Esophagus squamous epithelium (tissue), 5 donors: ENCODE measurements at places on chromosomes 6 and 20.

DNA sequence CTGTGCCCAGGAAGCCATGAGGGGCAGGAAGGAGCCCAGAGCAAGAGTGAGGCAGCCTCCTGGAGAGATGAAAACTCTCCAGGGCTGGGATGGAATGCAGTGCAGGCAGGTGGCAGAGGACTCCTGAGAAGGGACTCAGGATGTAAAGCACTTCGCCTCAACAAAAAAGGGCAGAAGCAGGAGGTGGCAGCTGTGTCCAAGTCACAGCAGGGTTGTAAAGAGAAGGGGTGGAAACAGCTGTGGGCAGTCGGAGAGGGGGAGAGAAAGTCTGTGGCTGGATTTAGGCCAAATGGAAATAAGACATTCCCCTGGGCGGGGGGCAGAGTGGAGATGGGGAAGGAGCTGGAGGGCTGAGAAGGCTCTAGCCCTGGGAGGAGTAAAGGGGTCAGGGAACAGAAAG, 34.9 kb downstream of the CYP21A2 start:
- no peaks in the 10 kb centered on the region for H3K4me1 ChIP-seq
- H3K27ac ChIP-seq, result no peak overlapping the region
- H3K27me3 ChIP-seq, result no peaks in the 10 kb centered on the region
- no peak for DNase-seq
- H3K4me3 ChIP-seq, result no peak overlapping the region
- peaks cover 4% of the 10 kb centered on the region for H3K36me3 ChIP-seq

DNA sequence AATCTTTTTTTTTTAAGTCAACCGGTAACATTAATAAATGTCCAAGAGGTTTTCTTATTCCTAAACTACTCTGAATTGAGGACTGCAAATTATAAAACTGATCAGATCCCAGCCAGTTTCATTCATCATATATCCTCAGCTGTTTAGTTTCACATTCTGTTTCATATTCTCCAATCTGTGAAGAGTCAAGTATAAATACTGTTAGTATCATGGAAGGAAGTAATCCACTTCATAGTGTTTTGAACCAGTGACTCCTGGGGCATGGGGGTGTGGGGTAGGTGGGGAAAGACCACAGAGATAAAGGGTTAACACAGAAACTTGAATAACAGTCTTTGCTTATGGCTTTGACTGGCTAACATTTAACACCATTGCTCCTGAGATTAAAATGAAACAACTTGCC, 69.9 kb downstream of the FYN start:
- DNase-seq, result no peak
- no peaks in the 10 kb centered on the region for H3K36me3 ChIP-seq
- H3K27ac ChIP-seq, result peak overlapping the region; percentile 70
- H3K4me1 ChIP-seq, result no peaks in the 10 kb centered on the region

- no peak for DNase-seq
- H3K27ac ChIP-seq, result no peak overlapping the region
- no peak overlapping the region for H3K4me3 ChIP-seq
- peaks cover 3% of the 10 kb centered on the region for H3K4me1 ChIP-seq
- no peaks in the 10 kb centered on the region for H3K27me3 ChIP-seq
- no peaks in the 10 kb centered on the region for H3K36me3 ChIP-seq
Observed at GRCh38 chr6:149229096-149229495, 88.4 kb upstream of the TAB2 start.

DNA sequence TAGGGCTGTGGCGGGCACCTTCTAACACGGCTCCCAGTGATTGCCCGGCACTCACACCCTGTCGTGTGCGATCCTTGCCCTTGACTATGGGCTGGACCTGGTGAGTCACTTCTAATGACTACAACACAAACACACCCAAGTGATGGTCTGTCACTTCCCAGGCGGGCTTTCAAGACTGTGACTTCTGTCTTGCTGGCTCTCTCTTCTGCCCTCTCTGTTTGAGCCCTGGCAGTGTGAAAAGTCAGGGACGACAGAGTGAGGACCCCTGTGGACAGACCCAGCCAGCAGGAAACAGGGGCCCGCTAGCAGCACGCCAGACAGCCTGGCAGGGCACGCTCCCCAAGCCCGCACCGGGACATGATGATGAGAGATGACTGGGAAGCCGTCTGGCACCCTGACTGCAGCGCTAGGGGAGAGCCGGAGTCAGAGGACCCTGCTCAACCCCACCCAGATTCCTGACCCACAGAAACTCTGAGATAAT, 43.0 kb downstream of the KIF16B start:
- H3K4me3 ChIP-seq, result no peak overlapping the region
- DNase-seq, result no peak
- H3K36me3 ChIP-seq, result no peaks in the 10 kb centered on the region
- no peaks in the 10 kb centered on the region for H3K4me1 ChIP-seq

DNA sequence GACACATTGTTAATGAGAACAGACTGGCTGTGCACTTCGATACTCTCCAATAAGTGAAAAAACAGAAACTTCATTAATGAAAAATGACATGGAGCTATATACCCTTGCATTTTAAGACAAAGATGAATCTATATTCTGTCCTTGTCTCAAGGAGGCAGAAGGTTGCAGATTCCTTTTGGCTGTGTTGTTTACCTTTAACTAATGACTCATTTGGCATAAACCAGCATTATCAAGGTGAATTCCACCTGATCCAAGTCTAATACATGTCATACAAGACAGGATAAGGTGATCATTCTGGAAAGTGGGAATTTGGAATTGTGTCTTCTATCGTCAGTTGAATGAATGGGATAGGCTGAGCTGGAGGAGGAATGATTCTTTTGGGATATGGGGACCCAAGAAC, 192.9 kb downstream of the PLCB4 start:
- H3K4me3 ChIP-seq, result no peak overlapping the region
- DNase-seq, result no peak
- H3K36me3 ChIP-seq, result no peaks in the 10 kb centered on the region
- peaks cover 7% of the 10 kb centered on the region for H3K4me1 ChIP-seq
- no peaks in the 10 kb centered on the region for H3K27me3 ChIP-seq
- no peak overlapping the region for H3K27ac ChIP-seq

- H3K4me3 ChIP-seq, result peak within 1 kb of the TSS; percentile 75
- peak; percentile 74 for DNase-seq
- H3K4me1 ChIP-seq, result peaks cover 38% of the 10 kb centered on the region
- peak within 1 kb of the TSS; percentile 92 for H3K27ac ChIP-seq
- peaks cover 14% of the 10 kb centered on the region for H3K36me3 ChIP-seq
Observed at GRCh38 chr6:33204415-33205190, at the start of gene HSD17B8. Gene HSD17B8 (plus strand): TSS chr6:33204655. CDS start chr6:33204669, 14 bp downstream.

GRCh38 chr20:25037288-25038102, 20.4 kb downstream of the ACSS1 start:
- H3K27me3 ChIP-seq, result no peaks in the 10 kb centered on the region
- peak overlapping the region; percentile 86 for H3K27ac ChIP-seq
- DNase-seq, result no peak
- H3K4me1 ChIP-seq, result peaks cover 59% of the 10 kb centered on the region
- no peak overlapping the region for H3K4me3 ChIP-seq

DNA sequence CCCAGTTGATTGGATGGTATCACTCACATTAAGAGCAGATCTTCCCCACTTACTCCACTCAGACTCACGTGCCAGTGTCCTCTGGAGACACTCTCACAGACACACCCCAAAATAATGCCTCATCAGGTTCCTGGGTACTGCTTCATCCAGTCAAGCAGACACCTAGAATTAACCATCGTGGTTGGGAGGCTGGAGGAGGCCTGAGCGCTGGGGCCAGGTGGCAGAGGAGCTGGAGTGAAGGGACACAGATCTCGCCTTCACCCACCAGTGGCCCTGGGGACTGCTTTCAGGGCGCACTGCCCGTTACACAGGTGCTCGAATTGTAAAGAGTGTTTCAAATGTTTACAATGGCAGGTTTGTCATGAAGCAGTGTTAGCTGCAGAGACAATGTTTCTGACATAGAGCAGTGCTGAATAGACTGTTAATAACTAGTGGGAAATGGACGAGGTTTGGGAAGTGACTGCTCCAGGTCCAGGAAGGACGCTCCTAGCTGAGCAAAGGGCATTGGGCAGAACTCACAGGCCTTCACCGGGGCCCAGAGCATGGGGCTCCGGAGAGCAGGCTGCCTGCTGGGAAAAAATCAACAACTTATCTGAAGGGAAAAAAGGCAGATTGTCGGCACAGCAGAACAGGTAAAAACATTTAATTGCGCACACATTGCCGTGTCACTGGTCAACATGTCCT, 38.4 kb downstream of the TMEM242 start:
- H3K4me3 ChIP-seq, result no peak overlapping the region
- H3K27ac ChIP-seq, result no peak overlapping the region
- H3K4me1 ChIP-seq, result no peaks in the 10 kb centered on the region
- DNase-seq, result no peak

GRCh38 chr20:49318091-49318429, 40.2 kb upstream of the ZNFX1 start:
- no peaks in the 10 kb centered on the region for H3K36me3 ChIP-seq
- H3K27ac ChIP-seq, result no peak overlapping the region
- no peak for DNase-seq
- H3K4me3 ChIP-seq, result peak overlapping the region; percentile 51
- H3K4me1 ChIP-seq, result peaks cover 19% of the 10 kb centered on the region

GRCh38 chr20:24576447-24576846, 107.0 kb downstream of the SYNDIG1 start:
- no peaks in the 10 kb centered on the region for H3K36me3 ChIP-seq
- H3K27ac ChIP-seq, result no peak overlapping the region
- no peaks in the 10 kb centered on the region for H3K4me1 ChIP-seq
- no peak overlapping the region for H3K4me3 ChIP-seq
- DNase-seq, result no peak

DNA sequence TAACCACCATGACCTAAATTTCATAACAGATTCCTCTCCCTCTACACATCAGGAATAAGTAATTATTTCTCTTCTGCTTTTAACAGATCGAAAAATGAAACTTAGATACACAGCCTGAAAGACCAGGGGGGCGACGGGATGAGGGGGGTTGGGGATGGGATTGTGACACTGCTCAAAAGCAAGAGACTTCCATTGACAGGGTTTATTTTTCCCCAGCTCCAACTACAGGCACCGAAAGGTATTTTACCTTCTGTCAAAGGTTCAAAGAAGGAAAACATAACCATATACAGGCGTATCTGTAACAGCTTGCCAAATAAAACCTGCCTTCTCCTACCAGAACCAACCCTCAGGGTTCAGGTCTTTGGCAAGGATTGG, 1.3 kb downstream of the EPHA7 start:
- no peaks in the 10 kb centered on the region for H3K36me3 ChIP-seq
- DNase-seq, result no peak
- peaks cover 14% of the 10 kb centered on the region for H3K27me3 ChIP-seq
- H3K27ac ChIP-seq, result peak overlapping the region; percentile 17
